ENCODE measurements at places on chromosomes 7 and 10. TPM values are rescaled to one million over a fixed set of nuclear protein-coding genes. Genes with fewer than 3 reads are reported as not detected.

Gene PCLO
- total RNA-seq, result 5.8 TPM

Gene NPSR1
- total RNA-seq, result not detected

Gene TIAL1
- total RNA-seq, result 47.8 TPM

Gene WDR86
- not detected for total RNA-seq

Gene LGI1
- total RNA-seq, result not detected

Gene SFTPA1
- total RNA-seq, result not detected

Gene JAKMIP3
- 0.50 TPM for total RNA-seq

Gene ABCA13
- 3.4 TPM for total RNA-seq

Gene NRP1
- 226 TPM for total RNA-seq

Gene MYO1G
- total RNA-seq, result 0.17 TPM

Gene PILRA
- 0.85 TPM for total RNA-seq

Gene PNLIPRP1
- not detected for total RNA-seq

Gene CDNF
- 0.83 TPM for total RNA-seq
